GOT3 (cell line): ENCODE measurements at places on chromosomes 5 and 9.

GRCh38 chr5:150254774-150255173 is 34.8 kb downstream of the CAMK2A start:
- no peak for DNase-seq

- no peak for DNase-seq
Observed at GRCh38 chr5:14810928-14811572, 60.5 kb downstream of the ANKH start.

GRCh38 chr5:127609011-127609410 is 39.9 kb upstream of the CTXN3 start:
- DNase-seq = no peak

DNA sequence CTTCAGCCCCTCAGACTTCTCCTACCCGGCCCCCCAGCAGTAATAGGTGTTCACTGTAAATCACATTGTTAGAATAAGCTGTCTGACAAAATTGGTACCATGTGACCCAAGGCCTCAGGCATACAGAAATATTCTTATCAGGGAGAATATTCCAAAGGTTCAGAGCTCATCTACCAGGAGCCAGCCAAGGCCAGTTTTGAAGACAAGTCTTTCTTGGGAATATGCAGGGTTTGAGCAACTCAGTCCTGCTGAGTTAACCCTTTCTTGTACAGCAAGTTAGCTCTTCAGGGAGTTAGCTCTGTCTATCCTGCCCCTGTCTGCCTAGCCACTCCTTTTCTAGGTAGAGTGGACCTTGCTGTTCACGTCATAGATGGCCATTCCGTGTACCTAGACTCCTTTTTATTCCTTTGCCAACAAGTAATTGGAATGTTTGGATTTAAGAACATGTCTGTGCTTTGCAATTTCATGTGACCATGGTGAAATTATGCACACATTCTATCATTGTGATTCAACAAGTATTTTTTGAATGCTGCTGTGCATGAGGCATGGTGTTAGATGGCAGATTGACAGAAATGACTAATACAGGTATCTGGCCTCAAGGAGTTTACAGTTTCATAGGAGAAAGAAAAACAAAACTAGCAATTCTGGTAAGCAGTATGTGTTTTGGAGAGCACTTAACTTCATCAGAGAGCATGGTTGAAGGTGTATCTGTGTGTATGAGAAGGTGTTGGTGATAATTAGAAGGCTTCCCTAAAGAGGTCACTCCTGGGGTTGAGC is 22.6 kb downstream of the TGFBR1 start:
- DNase-seq = no peak

- DNase-seq = no peak
Observed at GRCh38 chr5:149348518-149348917, 3.2 kb downstream of the GRPEL2 start.

DNA sequence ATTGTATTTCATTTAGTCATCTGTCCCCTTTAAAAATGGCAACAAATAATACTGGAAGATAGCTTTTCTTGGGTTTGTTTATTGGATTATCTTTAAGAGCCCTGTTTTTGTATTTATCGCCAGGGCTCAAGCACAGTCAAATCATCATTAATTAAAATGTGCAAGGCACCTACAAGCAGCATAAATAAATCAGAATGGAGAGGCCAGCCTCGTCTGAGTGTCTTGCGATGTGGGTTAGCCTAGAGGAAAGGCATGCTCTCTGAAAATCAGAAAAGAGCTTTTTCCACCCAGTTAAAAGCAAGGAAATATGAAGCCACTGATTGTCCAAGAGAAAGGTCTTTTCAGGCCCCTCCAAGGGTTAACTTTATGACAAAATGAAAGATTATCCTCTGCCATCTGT is 31.8 kb downstream of the ZFAND5 start:
- no peak for DNase-seq

DNA sequence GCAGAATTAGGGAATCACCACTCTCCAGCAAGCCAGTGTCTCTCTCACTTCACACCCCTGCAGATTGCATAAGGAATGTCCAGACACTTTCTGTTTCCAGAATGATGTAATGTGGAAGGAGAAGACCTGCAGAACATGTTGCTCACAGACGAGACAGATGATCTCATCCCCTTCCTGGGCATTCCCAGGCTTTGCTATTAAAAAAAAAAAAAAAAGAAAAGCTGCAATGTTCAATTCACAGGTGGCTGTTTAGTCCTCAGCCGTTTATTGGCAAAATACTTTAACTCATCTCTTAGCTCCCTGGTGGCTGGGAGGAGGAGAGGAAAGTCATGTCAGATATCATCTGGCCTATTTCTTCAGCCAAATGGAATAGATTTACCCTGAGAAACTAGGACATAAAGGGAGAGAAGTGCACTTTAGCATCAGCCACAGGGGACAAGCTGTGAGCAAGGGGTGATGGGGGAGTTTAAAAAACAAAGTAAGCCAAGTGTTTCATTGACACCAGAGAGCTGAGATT is 95.9 kb upstream of the TNC start:
- DNase-seq = no peak

DNA sequence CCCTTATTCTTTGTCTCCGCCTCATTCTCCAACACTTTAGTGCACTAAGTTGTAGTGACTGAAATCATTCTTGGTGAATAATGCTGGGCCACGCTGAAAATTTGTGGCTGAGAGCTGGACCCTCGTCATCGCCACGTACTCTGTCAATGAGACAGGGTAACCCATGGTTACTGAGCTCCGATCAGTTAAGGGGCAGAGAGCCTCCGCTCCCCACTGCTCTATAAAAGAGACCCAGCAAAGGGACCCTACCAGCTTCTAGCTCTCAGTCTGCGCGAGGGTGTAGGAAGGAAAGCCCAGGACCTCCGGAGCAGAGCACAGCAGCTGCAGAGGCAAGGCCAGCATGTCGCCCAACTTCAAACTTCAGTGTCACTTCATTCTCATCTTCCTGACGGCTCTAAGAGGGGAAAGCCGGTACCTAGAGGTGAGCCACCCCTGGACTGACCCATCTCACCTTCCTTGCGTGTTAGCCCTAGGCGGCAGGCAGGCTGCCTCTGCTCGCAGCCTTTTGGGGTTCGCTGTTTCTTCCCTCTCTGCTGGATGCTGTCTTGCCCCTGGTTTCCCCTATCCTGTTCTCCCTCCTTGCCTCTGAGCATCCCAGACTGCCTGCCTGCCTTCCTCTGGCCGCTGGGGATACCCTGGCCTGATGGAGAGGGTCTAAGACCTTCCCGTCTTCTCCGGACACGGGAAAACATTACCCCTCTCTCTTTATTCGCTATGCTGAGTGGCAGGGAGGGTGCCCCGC is at the start of gene CRHBP:
Gene CRHBP (plus strand): TSS at position 251 of the 742 bp plus-strand sequence. CDS start 90 bp downstream, at position 341.
- no peak for DNase-seq

GRCh38 chr9:3773362-3774060 is 247.7 kb upstream of the RFX3 start:
- no peak for DNase-seq

DNA sequence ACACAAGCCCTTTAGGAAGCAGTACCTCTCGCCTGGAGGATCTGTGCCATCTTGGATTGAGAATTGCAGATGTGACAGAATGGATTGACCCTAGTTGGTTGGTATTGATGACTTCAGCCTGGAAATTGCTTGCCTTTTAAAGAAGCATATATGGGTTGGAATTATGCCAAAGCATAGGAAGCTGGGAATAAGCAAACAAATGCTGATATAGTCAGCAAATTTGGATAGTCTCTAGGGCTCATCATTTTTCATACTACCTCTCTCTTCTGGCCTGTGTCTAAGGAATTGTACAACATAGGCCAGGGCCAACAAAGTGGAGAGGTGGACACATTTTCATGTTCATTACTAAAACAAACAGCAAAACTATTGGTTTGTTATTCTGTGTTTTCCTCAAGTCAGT is 13.2 kb downstream of the TRIM32 start:
- no peak for DNase-seq

DNA sequence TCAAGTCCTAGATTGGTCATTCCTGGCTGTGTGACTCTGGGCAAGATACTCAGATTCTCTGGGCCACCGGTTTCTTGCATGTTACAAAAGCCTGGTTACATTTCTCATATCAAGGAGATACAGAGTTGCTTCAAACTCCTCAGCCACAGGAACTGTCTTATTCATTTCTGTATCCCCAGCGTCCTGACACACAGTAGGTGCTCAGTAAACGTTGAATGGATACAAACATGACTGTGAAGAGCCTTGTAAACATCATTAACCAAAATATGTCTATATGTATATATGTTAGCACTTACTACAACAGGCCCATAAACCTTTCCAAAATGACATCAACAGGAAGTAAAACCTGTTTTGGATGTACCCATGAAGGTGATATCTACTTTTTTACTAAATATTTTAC is 1.6 kb downstream of the CLTB start:
- no peak for DNase-seq

DNA sequence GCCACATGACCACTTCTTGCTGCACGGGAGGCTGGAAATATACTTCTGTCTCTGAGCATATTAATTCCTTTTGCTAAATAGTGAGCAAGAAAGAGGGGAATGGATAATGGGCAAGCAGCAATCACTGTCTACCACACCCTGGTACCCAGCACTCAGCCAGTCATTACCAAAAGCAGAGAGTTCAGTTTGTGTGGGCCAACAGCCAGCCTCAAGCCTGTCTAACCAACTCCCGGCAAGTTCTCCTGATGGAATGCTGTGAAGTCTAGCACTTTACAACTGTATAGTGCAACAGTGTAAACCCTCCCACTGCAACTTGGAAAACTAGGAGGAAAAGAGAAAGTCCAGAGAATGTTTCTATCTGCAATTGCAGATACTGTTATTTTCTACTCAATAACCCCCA is 47.8 kb downstream of the PLK2 start:
- no peak for DNase-seq

GRCh38 chr5:90353254-90353653 is 56.3 kb downstream of the CETN3 start:
- no peak for DNase-seq

DNA sequence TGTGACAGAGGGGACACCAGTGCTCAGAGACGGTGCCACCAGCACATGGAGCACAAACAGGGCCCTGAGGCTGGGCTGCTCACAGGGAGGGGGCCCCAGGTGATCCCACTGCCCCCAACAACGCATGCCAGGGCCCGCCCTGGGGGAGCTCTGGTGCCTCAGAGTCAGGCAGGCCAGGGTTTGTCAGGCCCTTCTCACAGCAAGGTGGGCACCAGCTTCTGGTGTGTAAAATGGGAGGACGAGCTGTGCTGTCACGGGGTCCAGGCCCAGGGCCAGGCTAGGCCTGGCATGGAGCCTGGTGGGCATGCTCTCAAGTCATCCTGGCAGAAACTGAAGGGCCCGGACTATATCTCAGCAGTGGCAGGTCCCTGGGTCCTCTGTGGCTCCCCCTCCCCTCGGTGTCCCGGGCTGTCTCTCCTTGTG is 34.5 kb downstream of the PRRT1B start:
- DNase-seq = no peak

DNA sequence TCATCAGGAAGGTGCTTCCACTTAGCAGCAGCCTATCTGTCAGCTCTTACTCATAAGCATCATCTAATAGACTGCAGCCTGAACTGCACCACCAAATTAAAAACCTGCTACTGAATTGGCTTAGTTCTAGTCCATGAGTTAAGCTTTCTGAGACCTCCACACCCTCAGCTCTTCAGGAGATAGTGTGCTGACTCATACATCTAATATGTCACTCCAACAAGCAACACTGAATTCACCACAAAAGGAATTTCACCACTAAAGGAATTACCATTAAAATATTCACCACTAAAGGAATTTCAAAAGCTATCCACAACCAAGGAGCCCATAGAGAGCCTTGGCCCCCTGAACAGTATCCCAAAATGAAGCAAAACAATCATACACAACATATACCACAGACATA is 418.5 kb upstream of the RORB start:
- DNase-seq = no peak

DNA sequence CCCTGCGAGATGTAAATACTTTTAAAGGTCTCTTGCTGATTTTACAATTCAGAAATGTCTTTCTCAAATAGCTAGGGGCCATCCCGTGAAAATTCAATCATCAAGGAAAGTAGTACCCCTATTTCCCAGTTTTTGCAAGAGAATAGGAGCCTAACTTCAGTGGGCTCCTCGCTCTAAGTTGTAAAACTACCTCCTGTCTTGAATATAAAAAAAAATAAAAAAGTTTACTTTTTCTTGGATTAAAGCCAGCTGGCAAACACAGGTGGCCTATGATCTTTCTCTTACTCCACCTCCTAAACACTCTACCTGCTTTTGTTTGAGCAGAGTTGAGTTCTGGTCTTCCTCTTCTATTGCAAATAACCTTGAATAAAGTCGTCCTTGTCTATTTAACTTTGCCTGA is 79.4 kb downstream of the SLCO4C1 start:
- DNase-seq = no peak

GRCh38 chr5:89168766-89169165 is 285.8 kb upstream of the MEF2C start:
- no peak for DNase-seq

DNA sequence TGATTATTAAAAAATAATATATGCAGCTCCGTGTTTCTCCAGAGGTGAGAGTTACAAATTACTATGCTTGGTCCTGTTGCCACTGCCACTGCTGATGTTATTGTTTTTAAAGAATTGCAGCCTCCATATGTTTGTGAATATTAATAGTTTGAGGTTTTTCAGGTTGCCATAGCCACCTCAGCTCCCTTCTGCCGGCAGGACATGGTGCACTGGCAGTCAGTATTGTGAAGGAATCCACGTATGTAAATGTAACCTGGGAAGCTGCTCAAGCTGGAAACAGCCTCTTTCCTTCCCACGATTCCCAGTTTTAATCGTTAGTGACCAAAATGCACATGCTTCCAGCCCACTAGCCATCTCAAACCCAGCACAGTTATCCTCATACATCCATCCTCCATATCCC is 184.4 kb upstream of the CCNG1 start:
- no peak for DNase-seq

DNA sequence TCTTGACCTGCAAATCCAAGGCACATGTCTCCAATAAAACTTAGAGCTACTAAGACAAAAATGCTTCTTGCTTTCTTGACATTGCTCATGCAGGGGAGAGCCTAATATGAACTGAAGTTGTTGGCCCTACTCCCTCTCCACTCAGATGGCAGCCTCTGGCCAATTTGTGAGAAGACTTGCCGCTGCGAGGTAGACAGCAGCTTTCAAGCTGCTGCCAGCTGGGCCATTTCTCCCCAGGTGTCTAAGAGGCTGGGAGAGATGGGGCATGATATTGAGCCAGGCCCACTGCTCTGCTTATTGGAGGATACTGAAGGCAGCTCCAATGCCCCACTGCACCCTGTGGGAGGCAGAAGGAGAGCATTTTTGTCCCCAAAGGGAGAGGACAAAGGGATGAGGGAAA is 380.5 kb downstream of the RASEF start:
- no peak for DNase-seq

DNA sequence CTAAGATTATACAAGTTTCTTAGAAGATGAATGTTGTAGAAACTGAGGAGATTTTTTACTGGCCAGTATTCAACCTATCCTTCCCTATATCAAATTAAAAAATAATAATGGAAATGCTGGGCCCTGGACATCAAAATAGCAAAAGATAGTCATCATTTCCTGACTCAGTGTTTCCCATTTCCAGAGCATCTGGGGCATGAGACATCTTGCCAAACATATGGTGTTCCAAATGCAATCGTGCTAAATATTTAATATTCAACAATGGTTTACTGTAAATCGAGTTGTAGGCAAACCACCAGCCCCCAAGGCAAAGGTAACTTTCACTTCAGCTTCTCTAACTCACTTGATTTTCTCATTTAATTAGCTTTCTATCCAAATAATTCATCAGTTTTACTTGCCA is 152.9 kb downstream of the FRMD3 start:
- no peak for DNase-seq
